ENCODE measurements at places on chromosomes 1 and 21.

- DNase-seq: no peak
These were observed 199.1 kb downstream of the PTPRC start for GRCh38 chr1:198838022-198838342.

DNA sequence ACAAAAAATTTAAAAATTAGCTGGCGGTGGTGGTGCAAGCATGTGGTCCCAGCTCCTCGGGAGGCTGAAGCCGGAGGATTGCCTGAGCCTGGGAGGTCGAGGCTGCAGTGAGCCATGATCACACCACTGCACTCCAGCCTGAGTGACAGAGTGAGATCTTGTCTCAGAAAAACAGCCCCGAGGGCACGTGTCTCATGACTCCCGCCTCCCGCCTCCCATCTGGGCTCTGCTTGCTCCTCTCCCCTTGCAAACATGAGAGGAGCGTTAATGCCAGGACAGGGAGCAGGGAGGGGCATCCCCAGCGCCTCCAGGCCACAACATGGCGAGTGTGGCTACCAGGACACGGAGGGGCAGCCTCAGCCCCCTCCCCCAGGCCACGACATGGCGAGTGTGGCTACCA is 28.3 kb downstream of the FAAP20 start:
- DNase-seq: no peak

GRCh38 chr1:159040893-159041724 is 31.4 kb downstream of the IFI16 start:
- no peak for DNase-seq

DNA sequence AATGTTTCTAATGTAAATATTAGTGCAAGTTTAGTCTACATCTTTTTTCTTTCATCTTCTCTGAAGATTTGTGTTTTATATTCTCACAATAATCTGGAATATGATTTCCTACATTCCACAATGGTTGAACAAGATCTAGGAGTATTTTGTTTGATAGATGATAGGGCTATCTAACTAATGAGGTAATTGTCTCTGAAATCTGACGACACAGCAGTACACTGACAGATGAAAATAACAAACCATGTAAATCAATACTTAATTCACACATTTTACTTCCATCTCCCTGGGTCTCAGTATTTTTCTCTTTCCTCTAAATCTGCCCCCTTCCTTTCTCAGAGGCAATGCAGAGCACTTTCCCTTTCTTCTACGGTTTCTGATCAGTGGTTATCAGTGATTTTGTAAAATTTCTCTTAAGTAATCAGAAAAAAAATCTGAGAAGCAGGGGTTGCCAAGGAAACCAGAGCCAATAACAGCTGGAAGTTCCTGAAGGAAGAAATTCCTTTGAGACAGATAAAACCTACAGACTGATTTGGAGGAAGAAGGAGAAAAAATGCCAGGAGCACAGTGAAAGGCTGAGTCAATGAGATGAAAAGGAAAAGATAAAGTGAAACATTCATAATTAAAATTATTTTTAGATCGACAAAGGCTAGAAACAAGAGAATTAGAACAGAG is 7.3 kb upstream of the ANKRD13C start:
- peak; percentile 67 for DNase-seq

DNA sequence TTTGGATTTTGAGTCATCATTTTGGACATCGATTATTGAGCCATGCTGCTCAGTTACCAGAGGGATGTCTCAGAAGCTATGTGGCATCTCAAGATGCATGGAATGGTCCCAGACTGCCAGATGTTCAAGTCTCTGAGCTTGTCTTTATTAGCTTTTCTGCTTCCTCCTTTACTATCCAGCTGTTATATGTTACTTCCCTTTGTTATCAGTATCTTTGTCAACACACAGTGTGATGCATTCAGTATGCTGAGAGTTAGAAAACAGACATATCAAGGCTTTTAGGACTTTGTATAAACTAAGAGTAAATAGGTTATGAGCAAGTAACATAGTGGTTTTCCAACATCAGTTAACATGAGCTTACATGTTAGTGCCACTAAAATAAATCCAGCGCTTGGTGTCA is 474.5 kb downstream of the DSCAM start:
- DNase-seq: no peak

DNA sequence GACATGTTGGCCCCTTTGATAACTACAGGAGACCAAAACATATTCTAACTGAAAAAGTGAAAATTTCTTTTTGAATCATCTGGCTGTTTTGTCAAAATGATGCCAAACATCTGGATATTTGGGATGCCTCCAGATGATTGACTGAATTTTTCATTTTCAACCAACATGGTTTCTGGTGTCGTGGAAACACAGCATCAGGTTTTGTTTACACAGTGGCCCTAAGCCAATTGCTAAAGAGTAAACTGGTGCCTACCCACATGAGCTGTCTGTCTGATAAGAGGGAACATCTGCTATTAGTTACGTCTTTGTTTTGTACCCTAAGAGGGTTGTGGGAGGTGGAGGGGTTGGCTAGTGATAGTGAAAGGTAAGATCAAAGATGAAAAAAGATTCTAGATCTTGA is 204.8 kb downstream of the KCNK2 start:
- DNase-seq: no peak

DNA sequence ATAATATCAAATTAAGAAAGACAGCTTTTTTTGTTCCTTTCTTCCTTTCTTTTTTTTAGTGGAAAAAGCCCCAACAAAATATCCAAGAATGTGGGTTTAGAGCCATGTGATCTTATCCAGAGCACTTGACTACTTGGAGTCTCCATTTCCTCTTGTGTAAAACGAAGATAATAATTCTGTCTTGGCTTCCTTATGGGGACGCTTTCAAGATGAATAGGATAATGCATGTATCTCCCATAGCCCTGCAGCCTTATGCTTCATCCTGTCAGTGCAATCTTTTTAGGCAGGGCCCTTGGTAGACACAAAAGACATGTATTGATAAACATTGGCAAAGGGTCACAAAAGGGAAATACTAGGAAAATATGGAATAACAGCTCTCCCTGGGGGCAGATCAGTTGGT is 34.8 kb downstream of the ZBTB18 start:
- no peak for DNase-seq

GRCh38 chr1:155086128-155086741 is 7.6 kb downstream of the EFNA3 start:
- peak; percentile 43 for DNase-seq

DNA sequence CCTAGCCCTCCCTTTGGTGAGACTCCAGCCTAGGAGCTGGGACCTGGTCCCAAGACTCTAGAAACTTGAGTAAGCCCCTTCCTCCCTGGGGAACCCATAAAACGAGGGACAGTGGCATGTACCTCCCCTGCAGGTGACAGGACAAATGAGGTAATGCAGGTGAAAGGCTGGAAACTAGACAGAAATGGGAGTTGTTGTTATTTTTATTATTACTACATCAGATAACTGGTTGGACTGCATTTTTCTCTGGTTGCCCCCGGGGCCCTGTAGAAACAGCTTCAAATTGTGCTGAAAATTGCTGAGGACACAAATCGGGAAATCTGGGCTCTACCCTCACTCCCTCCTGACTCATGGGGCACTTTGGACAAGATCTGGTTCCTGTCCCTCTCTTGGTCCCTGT is 132.3 kb upstream of the WNT4 start:
- no peak for DNase-seq

DNA sequence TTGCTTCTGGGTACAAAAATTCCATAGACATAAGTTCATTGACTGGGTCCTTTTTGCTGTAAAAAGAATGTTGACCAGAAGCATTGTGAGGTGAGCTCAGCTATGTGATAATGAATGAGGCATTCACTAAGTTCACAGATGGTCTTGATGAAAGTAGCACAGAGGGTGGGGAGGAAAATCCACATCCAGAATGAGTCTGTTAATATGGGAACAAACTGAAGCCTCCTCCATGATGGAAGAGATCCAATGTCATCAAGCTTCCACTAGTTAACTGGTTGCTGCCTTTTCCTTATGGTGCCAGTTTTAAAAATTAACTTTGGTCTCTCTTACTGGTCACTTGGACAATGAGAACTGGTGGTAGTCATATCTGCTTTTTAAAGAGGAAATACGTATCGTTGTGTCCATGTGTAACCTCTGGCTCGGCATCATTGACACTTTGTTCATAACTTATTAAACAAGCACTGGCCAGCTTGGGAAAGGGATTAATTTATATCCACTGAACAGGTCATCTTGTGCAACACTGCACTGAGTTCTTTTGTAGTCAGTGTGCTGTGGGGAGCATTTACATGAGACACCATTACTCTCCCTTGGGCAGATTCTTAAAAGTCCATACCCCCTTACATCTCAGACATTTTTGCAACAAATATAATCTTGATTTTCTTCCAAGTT is 88.6 kb downstream of the ADAMTS1 start:
- DNase-seq: peak; percentile 65

GRCh38 chr1:59384443-59384842 is 87.5 kb downstream of the FGGY start:
- no peak for DNase-seq

- no peak for DNase-seq
These were observed 116.5 kb downstream of the PTPRU start for GRCh38 chr1:29352719-29353420.

DNA sequence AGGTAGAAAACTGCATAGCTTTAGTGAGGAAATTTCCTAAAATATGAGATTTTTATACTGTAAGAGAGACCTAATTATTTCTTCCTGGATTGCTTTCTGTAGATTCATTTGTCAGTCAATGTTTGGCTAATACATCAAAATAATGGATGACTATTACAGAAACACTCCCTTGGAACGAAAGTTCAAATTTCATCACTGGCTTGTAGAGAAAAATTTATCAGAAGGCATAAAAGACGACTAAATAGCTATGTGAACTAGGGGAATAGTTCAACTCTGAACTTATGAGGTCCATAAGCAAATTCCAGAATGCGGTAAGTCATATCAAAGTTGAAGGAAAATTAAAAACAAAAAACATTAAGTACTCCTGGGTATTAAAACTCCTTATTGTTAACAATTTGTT is 36.0 kb downstream of the WNT2B start:
- DNase-seq: peak; percentile 71

DNA sequence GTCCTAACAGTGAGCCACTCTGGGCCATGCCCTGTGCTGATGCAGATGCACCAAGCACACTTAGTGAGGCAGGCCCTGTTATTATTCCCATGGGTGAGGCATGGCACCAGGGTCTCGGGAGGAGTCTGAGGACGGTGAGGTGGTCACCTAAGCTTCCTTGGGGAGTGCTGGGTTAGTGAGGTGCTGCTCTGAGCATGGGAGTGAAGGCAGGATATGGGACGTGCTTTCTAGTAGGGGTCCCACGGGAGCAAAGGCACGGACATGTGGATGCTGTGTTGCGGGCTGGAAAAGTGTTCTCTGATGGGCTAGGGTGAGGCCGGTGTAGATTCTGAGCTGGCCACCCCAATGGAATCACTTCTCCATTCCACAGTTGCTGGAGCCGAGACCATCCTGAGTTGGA is 77.5 kb upstream of the CSF3R start:
- DNase-seq: no peak

- no peak for DNase-seq
These were observed 59.4 kb upstream of the NEK2 start for GRCh38 chr1:211734791-211735190.

GRCh38 chr1:59107916-59108315 is 189.0 kb upstream of the FGGY start:
- DNase-seq: no peak

- DNase-seq: no peak
These were observed 28.9 kb upstream of the LYPLAL1 start for GRCh38 chr1:219144658-219145315.

- no peak for DNase-seq
These were observed 19.4 kb downstream of the HSD11B1 start for GRCh38 chr1:209723756-209724693.

GRCh38 chr1:156550346-156550745 is 22.0 kb downstream of the IQGAP3 start:
- no peak for DNase-seq

DNA sequence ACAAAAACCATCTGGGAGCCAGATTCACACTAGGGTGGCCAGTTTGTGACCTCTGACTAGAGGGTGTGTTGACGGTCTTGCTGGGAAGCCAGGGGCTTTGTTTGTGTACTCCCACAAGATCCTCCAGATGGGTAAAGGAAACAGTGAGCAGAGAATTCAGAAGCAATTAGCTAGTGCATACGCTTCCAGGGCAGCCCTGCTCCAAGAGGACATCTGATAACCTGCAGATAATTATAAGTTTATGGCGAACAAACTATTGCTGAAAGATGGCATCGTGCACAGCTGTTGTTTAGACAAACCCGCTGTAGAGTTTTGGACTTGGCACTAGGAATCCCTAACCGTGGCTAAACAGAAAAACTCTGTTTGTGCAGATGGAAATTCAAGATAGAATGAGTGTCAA is 326.4 kb downstream of the TGFB2 start:
- no peak for DNase-seq

GRCh38 chr1:39662861-39663260 is 9.0 kb downstream of the NT5C1A start:
- DNase-seq: no peak

- DNase-seq: no peak
These were observed 13.3 kb upstream of the BARHL2 start for GRCh38 chr1:90730243-90731022.

GRCh38 chr1:220176540-220176939 is 82.6 kb downstream of the IARS2 start:
- DNase-seq: no peak

- DNase-seq: no peak
These were observed 43.2 kb upstream of the CD34 start for GRCh38 chr1:207954104-207954503.

DNA sequence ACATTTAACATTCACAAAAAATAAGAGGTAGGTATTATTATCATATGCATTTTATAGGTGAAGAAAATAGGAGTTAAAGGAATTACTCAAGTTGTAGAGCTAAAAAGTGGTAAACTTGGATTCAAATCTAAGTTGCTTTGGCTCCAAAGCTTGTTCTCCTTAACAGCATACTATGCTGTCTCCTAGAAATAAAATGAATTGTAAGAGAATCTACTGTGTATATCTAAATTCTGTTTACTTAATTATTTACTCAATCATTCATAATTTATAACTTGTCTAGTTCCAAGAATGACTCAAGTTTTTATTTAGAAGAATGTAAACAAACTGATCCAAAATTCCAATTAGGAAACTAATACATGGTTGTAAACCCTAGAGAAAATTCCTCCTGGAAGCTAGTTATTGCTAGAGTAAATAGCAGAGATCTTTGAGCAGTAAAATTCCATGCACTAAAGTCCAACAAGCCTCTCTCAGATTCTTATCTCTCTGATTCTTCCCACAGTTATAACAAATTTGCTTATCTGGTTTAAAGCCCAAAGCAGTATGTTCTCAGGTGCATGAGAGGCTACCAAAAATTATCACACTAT is 132.5 kb upstream of the DPT start:
- DNase-seq: no peak

GRCh38 chr21:37005548-37006485 is 685 bp upstream of the RIPPLY3 start:
- no peak for DNase-seq

All from NCI-H226 (cell line).